ENCODE measurements at places on chromosomes 16 and 17.

DNA sequence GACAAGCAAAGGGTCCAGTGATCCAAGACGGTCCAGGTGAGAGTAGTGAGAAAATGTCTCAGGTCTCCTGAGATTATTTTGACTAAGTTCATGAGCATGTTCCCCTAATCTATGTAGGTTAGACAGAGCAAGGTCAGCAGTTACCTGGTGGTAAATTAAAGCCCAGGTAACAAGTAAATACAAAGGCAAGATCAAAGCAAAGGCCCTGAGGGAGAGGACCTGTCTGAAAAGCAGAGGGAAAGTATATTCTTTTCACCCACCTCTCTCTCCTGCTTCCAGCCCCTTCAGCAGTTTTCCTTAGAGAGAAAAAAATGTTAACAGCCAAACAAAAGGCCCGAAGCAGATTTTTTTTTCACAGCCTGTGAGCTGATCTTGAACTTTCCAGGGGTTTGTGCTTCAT lies 302.7 kb downstream of the MAP2K6 start:
- ATAC-seq, result no peak

GRCh38 chr16:16868727-16869126 lies 489.8 kb downstream of the NPIPA7 start:
- no peak for ATAC-seq

GRCh38 chr16:66036793-66037715 lies 329.4 kb upstream of the CDH5 start:
- no peak for ATAC-seq

DNA sequence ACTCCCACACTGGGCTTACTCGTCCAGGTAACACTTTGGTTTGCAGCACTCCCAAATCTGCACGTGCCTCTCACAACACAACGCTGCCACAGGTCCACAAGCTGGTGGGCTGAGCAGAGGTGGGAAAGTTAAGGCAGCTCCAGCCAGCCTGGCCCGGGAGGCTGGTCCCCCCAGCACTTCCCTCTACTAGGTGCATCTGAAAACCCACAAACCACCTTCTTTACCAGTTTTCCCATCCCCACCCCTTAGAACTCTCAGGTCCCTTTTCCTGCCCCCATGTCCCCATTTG lies 1.4 kb upstream of the GAA start:
- ATAC-seq, result no peak

DNA sequence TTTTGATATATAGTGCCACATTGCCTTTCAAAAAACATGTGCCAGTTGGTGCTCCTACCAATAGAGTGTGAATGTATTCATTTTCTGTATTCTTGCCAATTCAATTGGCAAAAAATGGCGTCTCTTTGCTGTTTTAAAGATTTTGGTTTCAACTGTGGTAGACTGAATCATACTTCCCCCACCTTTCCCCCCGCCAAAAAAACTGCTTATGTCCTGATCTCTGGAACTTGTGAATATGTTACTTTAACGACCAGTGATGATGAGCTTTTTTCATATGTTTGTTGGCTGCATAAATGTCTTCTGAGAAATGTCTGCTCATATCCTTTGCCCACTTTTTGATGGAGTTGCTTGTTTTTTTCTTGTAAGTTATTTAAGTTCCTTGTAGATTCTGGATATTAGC lies 325.1 kb upstream of the KCNJ16 start:
- no peak for ATAC-seq

GRCh38 chr17:72588961-72589360 lies 468.1 kb downstream of the SOX9 start:
- ATAC-seq, result peak; percentile 58

GRCh38 chr17:3893003-3893719 lies at the start of gene CAMKK1:
TSS of gene CAMKK1 (minus strand) at chr17:3893053. CDS start at chr17:3885687, 7,366 bp downstream.
- ATAC-seq, result peak; percentile 91

- ATAC-seq, result no peak
These were observed 2.8 kb downstream of the ASIC2 start for GRCh38 chr17:33290253-33290652.

GRCh38 chr17:65102788-65103187 lies 34.4 kb upstream of the RGS9 start:
- ATAC-seq, result no peak

DNA sequence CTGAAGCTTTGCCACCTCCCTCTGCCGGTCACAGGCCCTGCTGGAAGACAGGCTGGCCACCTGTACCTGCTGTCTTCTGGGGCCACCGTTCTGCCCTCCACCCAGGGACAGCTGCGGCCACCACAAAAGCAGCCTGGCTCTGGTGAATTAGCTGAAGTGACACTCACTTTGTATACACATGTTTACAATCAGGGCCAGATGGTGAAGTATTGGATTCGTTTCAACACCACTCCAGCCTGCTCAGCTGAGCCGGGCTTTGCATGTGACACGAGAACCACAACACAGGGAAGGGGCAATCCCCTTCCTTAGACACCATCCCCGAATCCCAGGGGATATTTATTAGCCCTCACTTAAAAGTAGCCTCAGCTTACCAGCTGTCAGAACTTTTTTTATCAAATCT lies 191.5 kb upstream of the RPL38 start:
- no peak for ATAC-seq

GRCh38 chr16:4313563-4314531 lies 2.0 kb upstream of the GLIS2 start:
- ATAC-seq, result no peak

GRCh38 chr16:13344001-13344400 lies 442.6 kb downstream of the SHISA9 start:
- no peak for ATAC-seq

DNA sequence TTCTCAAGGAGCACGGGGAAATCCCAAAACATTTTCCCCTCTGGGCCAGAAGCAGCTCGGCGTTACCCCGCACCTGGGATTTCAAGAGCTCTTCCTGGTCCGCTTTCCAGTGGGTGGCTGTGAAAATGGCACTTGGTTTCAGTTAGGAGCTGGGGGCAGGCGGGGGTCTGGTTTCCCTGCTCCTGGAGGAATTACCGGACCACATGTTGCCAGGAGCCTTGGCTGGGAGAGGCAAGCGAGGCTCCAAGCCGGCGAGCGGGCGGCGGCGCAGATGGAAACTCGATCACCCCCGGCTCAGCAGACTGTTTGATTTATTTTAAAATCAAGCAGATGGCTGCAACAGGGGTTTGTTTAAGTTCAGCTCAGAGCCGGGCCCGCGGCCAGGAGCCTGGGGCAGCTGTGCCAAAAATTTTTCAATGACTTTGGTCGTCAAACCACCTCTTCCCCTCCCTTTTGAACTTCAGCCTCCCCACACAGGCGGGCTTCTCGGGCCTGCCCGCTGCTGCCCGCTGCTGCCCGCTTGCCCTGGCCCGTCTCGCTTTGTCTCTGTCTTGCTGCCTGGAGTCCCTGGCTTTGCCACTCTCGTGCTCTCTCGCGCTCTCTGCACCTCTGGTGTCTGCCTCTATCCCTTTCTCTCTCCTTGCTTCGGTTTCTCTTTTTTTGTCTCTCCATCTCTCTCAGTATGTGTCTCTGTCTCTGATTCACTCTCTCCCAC lies 108.0 kb upstream of the CIBAR2 start:
- no peak for ATAC-seq

- no peak for ATAC-seq
These were observed 8.3 kb downstream of the NUP93 start for GRCh38 chr16:56738221-56738620.

- no peak for ATAC-seq
These were observed 130.8 kb downstream of the TMEM132E start for GRCh38 chr17:34710226-34710625.

GRCh38 chr16:57489229-57489628 lies 2.9 kb upstream of the DOK4 start:
- no peak for ATAC-seq

DNA sequence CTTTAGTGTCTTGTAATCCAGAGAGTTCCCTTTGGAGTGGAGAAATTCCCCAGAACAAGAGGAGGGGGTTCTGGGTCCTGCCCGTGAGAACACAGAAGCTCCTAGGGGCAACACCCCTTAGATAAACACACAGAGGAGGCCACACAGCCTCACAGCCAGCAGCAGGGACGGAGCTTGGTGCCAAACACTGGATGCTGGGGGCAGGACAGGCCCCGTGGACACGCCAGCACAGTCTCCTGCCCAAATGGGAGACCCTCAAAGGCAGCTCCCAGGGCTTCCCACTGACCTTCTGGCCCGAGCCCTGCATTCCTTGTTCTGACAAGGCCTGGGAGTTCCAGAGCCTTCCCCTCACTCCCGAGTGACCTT lies 31.8 kb upstream of the JPH3 start:
- no peak for ATAC-seq

DNA sequence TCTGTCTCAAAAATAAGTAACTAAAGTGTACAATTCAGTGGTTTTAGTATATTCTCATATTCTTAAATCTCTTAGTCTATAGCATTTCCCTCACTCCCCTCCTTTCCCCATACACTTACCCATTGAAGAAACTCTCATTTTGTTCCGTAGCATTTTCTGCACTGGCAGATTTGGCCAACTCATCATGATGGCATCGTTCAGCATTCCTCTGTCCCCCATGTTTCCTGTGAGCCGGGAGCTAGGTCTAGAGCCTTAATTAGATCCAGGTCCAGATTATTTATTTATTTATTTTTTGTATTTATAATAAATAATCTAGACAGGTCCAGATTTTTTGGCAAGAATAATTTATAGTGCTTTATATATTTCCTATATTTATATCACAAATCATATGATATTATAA lies 31.0 kb downstream of the HEATR3 start:
- no peak for ATAC-seq

DNA sequence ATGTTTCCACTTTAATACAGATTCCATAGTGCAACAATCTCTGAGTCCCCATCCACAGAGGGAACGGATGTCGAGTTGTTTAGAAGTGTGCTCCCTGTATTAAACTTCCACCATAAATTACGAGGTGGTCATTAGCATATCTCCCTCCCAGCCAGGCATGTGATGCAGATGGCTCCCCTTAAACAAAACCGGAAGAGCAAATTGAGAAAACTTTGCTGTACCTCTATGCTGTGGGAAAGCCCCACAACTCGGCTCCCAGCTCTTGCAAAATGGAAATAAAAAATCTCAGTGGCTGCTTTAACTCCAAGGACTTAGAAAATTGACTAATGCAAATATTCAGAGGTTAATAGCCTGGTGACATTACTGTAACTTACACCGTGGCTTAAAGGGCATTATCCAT lies 290.9 kb downstream of the MAF start:
- peak; percentile 49 for ATAC-seq
